NCI-H1048 (cell line): ENCODE measurements at places on chromosomes 13 and 19.

- DNase-seq, result no peak
Observed at GRCh38 chr13:43792076-43792881, 5.5 kb upstream of the ENOX1 start.

DNA sequence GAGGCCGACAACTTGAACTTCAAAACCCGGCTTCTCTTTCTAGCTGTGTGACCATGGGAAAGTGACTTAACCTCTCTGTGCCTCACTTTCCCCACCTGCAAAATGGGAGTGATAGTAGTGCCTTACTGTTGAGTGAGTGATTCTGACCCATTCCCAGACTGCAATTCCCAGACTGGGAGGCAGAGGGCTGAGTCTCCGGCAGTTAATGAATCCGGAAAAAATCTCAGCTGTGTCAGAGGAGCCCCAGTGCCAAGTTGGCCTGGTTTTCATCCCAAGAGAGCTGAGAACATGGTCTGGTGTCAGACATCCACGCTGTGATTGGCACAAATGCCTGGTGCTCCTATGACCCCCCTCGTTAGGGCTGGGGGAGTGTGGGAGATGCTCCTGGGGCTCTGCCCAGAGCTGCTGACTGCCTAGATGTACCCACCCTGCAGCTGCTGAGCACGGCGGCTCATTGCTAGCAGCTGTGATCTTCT lies 50.0 kb downstream of the PIN1 start:
- no peak for DNase-seq

DNA sequence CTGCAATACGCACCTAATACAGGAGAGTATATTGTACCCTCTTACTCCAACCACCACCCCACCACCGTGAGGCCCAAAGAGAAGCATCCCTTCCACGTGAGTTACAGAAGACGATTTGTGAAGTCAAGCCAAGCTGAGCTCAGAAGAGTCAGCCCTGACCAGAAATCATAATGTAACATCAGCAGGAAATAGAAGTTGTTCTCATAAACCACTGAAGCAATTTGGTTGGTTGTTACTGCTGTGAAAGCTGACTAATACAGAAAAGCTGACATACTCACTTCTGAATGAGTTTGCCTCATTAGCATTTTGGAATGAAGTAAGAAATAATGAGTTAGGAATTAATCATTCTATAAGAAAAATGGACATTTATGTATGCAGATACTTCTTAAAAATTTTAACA lies 749.4 kb upstream of the SLC10A2 start:
- no peak for DNase-seq

- no peak for DNase-seq
Observed at GRCh38 chr13:108963276-108963810, 333.9 kb downstream of the MYO16 start.

- no peak for DNase-seq
Observed at GRCh38 chr13:74929436-74929835, 552.5 kb downstream of the TBC1D4 start.

DNA sequence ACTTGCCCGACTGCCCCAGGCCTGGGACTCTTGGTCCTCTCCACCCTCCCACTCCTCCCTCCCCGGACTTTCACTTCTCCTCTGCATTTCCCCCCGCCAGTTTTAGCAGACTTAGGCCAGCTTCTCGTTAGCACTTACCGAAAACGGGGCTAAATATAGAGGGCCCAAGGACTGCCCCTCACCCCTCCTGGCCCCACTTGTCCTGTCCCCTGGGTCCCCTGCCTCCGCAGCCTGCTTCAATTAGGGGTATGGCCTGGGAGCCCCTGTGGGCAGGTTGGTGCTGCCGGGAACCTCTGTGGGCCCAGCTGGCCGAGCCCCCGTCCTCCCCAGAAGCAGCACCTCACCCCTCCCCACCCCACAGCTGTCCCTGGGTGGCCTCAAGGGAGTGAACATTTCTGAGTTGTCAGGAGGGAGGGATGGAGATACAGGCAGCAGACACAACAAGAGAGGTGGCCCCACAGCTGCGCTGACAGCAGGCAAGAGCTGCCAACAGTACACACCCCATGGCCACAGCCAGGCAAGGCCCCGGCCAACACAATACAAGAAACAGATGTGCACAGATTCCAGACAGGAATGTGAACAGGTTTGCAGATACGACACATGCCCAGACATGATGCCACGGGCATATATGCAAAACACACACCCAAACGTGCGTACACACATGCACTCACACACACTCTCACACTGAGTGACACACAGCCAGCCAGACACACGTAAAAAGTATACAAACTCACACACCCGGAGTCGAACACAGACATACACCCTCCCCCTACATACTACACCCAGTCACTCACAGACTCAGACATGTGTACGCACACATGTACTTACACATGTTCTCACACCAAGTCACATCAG lies 2.6 kb downstream of the POU2F2 start:
- no peak for DNase-seq

DNA sequence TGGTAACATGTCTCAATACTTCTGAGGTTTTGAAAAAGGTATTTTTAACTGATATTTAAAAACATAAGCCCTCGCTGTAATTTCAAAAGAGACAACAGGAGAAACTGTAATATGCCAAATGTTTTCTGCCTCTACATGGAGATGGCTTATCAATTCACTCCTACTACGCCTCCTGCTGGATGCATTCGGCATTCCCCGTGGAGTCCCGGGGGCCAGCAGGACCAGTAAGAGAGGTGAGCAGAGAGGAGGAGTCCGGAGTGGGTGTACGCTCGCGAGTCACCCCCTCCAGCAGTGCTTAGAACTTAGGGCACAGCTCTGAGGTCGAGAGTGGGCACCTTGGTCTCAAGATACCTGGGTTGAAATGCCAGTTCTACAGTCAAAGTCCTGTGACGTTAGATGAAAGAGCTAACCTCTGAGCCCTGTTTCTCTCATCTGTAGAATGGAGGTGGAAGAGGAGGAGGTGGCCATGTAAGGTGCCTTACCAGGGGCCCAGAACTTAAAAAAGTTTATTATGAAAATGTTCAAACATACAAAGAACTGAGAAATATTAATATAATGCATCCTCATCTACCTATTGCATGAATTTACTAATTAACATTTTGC lies 110.2 kb downstream of the STK24 start:
- no peak for DNase-seq

GRCh38 chr13:113604186-113604585 lies 19.6 kb downstream of the TFDP1 start:
- DNase-seq, result no peak

DNA sequence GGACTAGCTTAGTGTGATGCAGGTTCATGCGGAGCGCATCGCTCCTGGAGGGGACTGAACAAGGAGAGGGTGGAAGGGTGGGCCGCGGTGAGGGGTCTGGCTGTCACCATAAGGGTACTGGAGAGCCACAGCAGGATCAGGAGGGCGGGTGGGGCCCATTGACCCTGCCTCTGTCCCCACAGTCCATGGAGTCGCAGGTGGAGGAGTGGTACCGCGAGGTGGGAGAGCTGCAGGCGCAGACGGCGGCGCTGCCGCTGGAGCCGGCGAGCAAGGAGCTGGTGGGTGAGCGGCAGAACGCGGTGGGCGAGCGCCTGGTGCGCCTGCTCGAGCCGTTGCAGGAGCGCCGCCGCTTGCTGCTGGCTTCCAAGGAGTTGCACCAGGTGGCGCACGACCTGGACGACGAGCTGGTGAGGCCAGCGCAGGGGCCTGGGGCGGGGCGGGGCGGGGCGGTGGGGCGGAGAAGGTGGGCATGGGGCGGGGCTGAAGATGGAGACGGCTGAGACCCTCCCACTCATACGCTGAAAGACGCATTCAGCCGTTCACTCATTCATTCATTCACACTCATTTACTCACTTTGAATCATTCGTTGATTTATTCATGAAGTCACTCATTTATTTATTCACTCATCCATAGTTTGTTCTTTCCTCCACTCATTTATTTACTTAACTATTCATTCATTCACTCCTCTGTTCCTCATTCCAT lies 27.5 kb upstream of the SHKBP1 start:
- DNase-seq, result peak; percentile 16

DNA sequence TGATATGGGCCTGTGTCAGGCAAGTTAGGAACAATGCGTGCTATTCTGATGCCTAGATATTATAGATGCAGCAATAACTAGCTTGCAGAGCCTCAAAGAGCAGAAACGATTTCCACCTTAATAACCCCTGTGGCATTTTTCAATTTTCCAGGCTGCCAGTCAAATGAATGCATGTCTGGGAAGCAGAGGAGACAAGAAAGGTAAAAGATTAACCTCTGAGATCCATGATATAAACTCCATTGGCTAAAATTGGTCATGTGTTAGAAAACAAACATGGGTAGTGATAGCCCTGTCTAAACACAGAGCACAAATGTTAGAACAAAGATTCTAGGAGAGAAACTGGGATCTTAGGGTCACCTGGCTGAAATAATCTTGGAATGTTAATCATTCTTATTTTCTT lies 811.1 kb downstream of the DIAPH3 start:
- no peak for DNase-seq

DNA sequence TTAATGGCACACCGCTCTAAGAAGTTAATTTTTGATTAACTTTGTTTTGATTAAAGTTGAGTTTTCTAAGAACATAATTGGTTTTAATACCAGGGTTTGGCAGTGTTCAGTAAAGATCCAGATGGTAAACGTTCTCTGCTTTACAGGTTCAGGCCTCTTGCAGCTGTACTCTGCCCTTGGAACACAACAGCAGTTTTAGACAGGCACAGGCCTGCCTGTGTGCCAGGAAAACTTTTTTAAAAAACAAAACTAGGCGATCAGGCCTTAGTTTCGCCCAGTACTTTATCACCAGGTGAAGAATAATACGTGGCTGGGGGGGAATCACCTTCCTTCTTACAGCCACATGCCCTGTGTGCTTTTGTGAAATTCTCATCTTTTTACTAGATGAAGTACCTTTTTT lies 38.0 kb upstream of the TEX29 start:
- no peak for DNase-seq

GRCh38 chr19:44988273-44988672 lies 13.0 kb upstream of the RELB start:
- no peak for DNase-seq

GRCh38 chr19:10510301-10510802 lies 6.9 kb downstream of the S1PR5 start:
- no peak for DNase-seq

- no peak for DNase-seq
Observed at GRCh38 chr13:50011461-50011860, 3.8 kb upstream of the KCNRG start.

DNA sequence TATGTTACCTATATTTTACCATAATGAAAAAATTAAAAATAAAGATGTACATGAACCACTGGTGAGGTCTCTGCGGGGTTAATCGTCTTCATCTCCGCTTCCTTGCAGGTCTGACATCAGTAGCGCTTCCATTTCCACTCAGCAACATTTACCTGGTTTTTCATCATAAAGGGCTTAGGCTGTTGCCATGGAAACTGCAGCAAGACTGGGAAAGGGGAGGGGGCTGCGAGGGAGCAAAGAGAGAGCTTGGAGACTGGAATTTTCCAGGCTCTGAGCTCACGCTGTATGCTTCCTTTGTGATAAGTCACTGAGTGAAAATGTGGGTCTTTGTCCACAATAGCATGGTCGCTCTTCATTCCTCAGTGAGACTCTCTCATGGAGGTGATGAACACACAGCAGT lies 136.6 kb upstream of the USP29 start:
- DNase-seq, result no peak

DNA sequence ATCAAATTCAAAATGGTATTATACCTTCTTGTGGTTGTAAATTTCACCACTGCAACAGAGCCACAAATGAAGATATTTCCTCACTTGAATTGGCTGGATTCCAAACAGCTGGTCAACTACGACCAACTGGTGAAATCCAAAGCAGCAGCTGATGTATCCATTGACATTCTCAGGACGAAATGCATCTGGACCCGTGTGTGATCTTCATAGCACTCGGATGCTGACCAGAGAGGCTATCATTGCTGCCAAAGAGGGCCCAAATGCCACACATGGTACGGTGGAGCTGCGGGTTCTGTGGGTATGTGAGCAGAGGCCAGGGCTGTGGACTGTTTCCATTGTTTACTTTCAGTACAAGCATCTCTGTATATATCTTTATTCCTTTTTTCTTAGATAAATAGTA lies 25.6 kb upstream of the PCCA start:
- no peak for DNase-seq

DNA sequence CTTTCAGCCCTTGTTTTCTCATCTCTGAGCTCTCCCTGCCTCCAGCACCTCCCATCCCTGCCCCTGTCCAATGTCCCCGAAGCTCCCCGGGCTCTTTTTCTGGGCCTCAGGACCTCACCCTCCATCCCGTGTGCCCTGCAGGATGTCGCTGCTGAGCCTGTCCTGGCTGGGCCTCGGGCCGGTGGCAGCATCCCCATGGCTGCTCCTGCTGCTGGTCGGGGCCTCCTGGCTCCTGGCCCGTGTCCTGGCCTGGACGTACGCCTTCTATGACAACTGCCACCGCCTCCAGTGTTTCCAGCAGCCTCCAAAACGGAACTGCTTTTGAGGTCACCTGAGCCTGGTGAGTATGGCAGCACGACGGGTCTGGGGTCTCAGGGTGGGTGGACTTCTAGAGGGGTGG lies 51.1 kb upstream of the CYP4F8 start:
- no peak for DNase-seq

- DNase-seq, result no peak
Observed at GRCh38 chr13:51520524-51520923, 63.7 kb upstream of the WDFY2 start.

DNA sequence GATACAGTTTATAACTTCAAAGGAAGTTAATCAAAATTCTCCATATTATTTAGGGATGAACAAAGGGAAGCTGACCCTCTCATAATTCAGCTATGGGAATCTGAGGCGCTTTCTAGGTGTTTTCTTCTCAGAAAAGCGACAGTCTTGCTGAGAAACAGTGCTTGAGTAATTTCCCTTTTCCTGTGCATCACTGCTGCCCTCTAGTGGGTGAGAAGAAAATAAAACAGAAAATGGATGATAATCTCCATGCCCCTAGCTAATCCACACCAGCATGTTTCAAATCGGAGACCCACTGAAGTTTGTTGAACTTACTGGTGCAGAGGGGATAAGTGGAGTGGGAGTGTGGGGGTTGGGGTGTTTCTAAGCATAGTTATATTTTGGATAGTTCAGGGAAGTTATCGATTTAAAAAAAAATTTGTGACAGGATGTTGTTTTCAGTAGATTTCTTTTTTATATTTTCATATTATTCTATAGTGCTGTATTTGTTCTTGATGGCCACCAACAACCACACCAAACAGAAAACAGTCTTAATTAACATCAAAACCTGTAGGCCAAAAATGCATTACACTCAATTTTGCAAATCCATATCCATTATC lies 21.4 kb downstream of the LCP1 start:
- DNase-seq, result peak; percentile 3

DNA sequence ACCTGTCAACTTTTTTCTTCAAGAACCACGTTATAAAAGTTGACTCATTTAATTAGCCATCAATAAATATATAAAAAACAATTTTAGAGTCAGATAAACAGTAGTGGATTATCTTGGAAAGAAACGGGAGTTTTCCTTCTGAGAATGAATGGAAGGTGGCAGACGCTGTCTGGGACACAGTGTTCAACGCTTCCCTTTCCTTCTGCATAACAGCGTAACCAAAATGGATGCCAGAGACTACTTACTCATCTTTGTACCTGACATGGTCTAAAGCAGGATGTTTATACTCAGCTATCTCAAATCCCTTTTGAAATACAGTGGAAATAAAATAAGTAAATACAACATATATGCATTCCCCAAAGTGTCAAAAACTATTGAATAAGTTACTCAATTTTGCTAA lies 195.2 kb downstream of the LHFPL6 start:
- no peak for DNase-seq

GRCh38 chr13:36950920-36951319 lies 30.9 kb upstream of the SMAD9 start:
- DNase-seq, result no peak

GRCh38 chr19:41886761-41887710 lies 4.1 kb downstream of the ARHGEF1 start:
- no peak for DNase-seq

- DNase-seq, result no peak
Observed at GRCh38 chr19:54279406-54279962, 1.4 kb downstream of the LILRB2 start.
